Right lung (tissue), 10 donors: ENCODE measurements at places on chromosomes 4 and X. TPM values are rescaled to one million over a fixed set of nuclear protein-coding genes. Genes with fewer than 3 reads are reported as not detected.

Gene CCKAR
- 0.09 TPM for polyA plus RNA-seq

Gene CT55
- polyA plus RNA-seq, result 0.33 TPM

Gene FATE1
- 0.36 TPM for polyA plus RNA-seq

- DNase-seq, result no peak
These were observed 219.2 kb downstream of the KIT start for GRCh38 chr4:54877006-54877405.

GRCh38 chr4:105162123-105162796 lies 15.6 kb downstream of the TET2 start:
- DNase-seq, result no peak
